ENCODE measurements at places on chromosomes 1 and 21. TPM values are rescaled to one million over a fixed set of nuclear protein-coding genes. Genes with fewer than 3 reads are reported as not detected.

Gene ATAD3C
- total RNA-seq, result 0.99 TPM

Gene NCMAP
- 0.20 TPM for total RNA-seq

Gene ZNF695
- total RNA-seq, result 1.1 TPM

DNA sequence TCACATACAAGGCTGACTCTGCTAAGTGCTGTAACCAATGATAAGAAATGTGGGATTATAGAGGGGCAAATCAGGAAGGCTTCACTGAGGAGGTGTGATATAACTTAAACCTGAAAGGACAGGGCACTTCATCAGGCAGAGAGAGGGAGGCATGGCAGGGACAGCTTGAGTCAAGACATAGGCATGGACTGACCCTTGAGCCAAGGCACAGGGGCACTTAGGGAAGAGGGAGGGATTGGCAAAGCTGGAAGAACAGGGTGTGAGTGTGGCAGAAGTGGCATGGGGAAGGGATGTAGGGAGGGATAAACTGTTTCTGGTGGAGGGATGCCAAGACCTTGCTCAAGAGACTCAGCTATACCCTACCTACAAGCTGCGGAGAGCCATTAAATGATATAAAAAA, 81.3 kb downstream of the PLXNA2 start:
- no peak for DNase-seq

- DNase-seq, result no peak
Observed at GRCh38 chr1:97824624-97825023, 96.2 kb downstream of the DPYD start.

- no peak for DNase-seq
Observed at GRCh38 chr1:202994756-202995155, 12.4 kb upstream of the TMEM183A start.

DNA sequence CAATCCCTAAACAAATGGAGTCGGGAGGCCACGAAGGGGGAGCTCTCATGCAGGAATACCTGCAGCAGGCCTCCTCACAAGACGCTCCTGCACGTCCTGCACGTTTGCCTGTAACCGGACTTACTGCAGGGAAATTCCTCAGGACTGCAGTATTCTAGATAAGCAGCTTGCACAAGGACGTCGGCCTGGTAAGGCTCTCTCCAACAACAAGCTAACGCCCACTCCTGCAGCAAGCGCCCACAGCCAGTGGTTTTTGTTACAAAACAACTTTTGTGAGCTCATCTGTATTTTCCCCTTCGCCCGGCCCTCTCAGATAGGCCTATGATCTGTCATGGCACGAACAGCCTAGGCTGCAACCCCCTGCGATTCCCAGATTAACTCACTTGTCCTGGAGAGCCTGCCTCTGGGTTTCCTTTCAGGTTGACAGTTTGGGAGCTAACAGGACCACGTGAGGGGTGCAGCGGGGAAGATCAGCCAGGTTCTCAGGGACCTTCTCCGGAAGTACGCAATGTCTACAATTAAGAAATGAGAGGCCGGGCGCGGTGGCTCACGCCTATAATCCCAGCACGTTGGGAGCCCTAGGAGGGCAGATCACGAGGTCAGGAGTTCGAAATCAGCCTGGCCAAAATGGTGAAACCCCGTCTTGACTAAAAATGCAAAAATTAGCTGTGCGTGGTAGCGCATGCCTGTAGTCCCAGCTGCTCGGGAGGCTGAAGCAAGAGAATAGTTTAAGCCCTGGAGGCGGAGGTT, 921 bp upstream of the MIB2 start:
- peak; percentile 86 for DNase-seq

- no peak for DNase-seq
Observed at GRCh38 chr21:28444557-28444956, 548.1 kb downstream of the LTN1 start.

DNA sequence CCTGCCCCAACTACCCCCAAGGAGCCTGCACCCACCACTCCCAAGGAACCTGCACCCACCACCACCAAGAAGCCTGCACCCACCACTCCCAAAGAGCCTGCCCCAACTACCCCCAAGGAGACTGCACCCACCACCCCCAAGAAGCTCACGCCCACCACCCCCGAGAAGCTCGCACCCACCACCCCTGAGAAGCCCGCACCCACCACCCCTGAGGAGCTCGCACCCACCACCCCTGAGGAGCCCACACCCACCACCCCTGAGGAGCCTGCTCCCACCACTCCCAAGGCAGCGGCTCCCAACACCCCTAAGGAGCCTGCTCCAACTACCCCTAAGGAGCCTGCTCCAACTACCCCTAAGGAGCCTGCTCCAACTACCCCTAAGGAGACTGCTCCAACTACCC, 67.6 kb downstream of the TPR start:
- no peak for DNase-seq

Data from activated CD8-positive, alpha-beta T cell treated with anti-CD3 and anti-CD28 coated beads for 36 hours (primary cell).